Renal cortex interstitium (tissue), 15 donors: ENCODE measurements at places on chromosomes 2 and 18. TPM values are rescaled to one million over a fixed set of nuclear protein-coding genes. Genes with fewer than 3 reads are reported as not detected.

Gene CCDC68
- 7.5 TPM for polyA plus RNA-seq

Gene MYOM1
- polyA plus RNA-seq, result 8.1 TPM

Gene MAP2
- 32.2 TPM for polyA plus RNA-seq

Gene ST6GAL2
- polyA plus RNA-seq, result 18.4 TPM

Gene ICA1L
- polyA plus RNA-seq, result 24.9 TPM

Gene MSTN
- 2.6 TPM for polyA plus RNA-seq

Gene MDH1B
- 14.5 TPM for polyA plus RNA-seq

Gene C2orf80
- polyA plus RNA-seq, result 0.25 TPM

Gene IL1R1
- polyA plus RNA-seq, result 41.7 TPM

Gene SSB
- polyA plus RNA-seq, result 226 TPM

Gene CROCC2
- 0.05 TPM for polyA plus RNA-seq

Gene NXPH2
- 4.8 TPM for polyA plus RNA-seq
